Brain pericyte (primary cell): ENCODE measurements at places on chromosomes 11 and 22.

- DNase-seq: no peak
These were observed 238.9 kb downstream of the NTM start for GRCh38 chr11:131609337-131609736.

- no peak for DNase-seq
These were observed 16.3 kb downstream of the AP5B1 start for GRCh38 chr11:65764434-65764833.

DNA sequence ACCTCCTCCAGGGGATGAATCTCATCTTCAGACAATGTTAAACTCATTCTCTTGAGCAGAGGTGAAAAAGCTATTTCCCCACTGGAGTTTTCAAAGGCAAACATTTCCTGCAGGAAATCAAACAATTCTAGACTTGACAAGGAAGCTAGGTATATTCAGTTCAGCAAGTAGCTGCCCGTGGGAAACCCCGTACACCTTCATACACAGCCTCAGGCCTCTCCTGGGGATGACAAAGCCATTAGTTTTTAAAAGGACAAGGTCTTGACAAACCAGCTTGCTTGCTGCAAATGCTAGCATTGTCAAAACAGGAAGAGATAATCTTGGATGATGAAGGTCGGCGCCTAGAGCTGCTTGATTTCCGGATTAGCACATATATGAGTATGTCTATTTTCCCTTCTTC is 1630.8 kb upstream of the TENM4 start:
- DNase-seq: no peak

DNA sequence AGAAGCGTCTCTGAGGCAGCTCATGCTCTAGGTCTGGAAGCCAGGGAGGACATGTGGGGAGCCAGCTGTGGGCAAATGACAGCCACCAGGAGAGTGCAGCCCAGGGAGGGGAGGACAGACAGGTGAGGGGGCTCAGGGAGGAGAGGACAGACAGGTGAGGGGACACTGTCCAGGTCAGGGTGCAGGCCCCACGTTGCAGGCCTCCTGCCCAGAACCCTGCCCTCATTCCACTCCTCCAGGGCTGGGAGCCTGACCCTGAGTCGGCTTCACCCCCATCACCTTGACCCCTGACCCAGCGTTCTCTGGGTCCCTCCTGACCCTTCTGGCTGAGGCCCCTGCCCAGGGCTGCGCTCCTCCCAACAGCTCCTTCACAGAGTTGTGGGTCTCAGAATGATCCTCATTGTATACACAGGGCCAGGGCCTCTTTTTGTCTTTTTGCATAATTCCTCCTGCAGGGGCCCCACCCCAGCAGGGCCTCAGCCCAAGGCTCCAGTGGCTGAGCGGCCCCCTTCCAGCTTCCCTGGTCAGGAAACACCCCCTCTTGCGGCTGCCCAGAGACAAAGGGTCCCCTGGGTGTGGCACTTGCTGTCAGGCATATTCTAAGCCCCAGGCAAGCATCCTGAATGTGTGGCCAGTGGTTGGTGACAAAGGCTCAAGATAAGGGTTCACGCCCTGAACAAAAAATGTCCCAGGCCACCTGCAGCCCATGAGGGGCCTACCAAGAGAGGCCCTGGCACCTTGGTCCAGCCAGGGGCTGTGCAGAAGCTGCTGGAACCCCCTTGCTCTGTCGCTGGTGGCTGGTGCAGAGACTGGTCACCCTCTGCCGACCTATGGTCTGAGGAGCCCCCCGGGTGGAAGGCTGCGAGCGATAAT is 853.0 kb downstream of the BRD1 start:
- DNase-seq: no peak

GRCh38 chr11:77104727-77105126 is 2.1 kb downstream of the OMP start:
- no peak for DNase-seq

DNA sequence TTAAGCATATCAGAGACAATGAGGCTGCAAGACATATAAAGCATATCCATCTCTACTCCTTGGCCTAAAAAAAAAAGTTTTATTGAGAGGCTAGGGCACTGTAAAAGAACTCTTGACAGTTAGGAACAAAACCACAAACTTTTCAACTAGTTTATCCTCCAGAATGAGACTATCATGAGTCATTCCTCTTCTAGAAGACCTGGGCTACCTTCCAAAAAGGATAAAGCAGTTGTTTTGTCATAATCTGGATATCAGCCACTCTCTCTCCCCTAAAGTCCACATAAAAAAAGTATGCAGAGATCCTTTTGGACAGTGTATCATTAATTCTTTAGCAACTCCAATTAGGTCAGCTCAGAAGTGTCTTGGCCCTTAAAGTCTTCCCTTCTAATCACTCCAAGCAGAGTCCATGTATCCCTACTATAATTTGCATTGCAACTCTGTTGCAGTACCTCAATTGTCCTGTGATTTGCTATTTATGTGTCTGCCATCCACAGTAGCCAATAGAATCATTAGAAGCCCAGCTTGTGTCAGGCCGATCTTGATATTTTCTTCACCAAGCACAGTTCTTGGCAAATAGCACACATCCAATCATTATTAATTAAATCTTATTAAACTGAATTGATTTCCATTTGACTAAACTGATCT is 10.4 kb downstream of the OR51T1 start:
- peak; percentile 53 for DNase-seq

- no peak for DNase-seq
These were observed 20.8 kb downstream of the CRKL start for GRCh38 chr22:20937794-20938671.

DNA sequence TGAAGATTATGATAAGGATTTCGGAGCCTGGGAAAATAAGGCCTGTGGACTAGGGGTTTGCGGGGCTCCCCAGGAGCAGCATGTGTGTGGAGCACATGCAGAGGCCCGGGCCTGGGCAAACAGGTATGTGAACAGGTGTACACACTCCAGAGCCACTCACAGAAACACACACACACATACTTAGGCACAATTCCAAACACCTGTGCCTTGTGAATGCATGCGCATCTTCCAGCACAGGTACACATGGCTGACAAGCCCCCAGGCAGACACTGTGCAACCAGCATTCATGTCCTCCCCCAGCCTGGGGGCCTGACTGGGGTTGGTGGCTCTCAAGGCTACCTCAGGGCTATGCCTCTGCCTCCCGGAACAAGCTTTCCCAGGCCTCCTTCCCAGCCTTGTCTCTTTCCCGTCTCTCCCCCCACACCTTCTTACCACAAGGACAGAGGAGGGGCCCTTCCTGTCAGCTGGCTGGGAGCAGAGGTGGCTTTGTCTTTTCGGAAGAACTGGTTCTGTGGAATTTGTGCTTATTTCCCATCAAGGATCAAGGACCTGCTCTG is 2.6 kb upstream of the P2RY6 start:
- no peak for DNase-seq

GRCh38 chr11:69229511-69229910 is 64.4 kb upstream of the MYEOV start:
- no peak for DNase-seq

GRCh38 chr11:555227-555779 is 5.2 kb downstream of the LMNTD2 start:
- DNase-seq: no peak

- no peak for DNase-seq
These were observed 10.3 kb downstream of the APOBEC3A start for GRCh38 chr22:38967451-38968450.

DNA sequence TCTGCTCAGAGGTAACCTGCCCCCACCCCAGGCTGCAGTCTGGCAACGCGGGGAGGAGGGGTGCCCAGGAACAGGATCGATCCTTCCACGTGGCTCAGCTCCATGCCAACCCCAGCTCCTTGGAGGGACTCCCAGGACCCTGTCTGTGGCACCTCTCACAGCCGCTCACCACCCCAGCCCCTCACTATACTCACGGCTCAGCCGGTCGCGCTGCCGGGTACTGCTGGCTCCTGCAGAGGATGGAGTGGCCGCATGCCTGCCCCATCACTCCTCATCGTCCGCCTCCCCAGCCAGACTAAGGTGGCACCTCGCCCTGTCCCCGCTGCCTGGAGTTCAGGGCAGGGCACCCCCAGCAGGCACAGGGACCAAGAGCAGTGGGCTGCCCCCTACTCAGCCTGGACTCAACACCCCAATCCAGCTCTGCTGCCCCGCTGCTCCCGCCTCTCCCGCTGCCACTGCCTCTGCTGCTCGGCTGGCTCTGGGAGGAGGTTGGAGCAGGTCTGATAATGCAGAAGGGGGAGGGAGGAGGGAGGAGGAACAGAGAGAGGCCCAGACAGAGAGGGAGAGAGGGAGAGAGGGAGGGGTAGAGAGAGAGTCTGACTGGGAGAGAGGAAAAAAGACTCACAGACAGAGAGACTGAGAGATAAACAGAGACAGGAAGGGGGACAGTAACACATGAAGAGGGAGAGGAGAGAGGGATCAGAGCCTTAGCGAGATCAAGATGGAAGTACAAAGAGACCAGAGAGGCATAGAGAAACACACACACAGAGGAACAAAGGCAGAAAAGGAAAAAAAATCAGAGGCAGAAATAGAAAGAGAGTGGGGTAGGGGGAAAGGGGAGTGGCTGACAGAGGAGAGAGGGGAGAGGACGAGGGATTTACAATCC is at the start of gene PDE2A:
TSS of gene PDE2A (minus strand) at position 480 of the 886 bp plus-strand sequence. CDS start at position 265, 215 bp downstream.
- no peak for DNase-seq

- no peak for DNase-seq
These were observed 102.1 kb upstream of the IGLL5 start for GRCh38 chr22:22785316-22786065.

- no peak for DNase-seq
These were observed 38.6 kb upstream of the TP53AIP1 start for GRCh38 chr11:128981254-128981653.

GRCh38 chr22:33542153-33542552 is 378.1 kb downstream of the LARGE1 start:
- DNase-seq: no peak

- DNase-seq: no peak
These were observed 19.2 kb upstream of the TMPRSS6 start for GRCh38 chr22:37128555-37129281.

DNA sequence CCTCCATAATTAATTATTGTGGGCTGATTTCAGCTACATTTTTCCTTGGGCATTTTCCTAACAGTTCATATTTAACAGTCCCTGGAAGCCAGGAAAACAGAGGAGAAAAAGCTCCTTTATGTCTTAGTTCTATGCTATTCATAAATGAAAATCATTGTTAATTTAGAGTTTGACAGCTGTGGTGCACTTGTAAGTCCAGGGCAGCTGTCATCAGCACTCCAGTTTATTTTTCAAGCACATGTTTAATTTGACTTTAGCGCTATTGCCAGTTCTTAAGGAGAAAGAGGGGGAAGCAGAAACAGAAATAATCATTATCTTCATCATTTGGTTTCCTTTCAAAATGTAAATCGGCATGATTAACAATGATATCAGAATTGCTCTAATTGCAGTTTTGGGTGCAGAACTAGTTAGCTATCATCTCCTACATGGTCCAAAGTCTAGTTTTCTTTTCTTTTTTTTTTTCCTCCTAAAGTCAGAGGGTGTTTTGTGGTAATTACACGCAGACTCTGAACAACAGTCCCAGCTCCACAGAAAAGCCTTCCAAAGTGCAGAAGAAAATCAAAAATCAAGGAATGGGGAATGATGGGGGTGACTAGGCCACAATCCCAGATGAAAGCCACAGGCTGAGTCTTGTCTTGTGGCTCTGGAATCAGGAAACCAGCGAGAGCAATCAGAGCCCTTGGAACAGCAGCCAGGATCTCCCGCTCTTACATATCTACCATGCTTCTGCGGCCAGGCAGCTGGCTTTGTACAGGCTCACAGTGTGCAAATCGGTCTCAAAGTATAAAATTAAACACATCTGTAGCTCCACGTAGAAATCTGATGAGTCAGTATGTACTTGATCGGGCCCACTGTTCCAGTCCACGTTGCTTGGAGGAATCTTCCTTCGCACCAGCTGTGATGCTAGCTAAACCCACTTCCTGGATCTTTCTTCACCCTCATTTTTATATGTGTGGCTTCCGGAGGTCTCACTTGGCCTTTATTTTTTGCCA is 91.9 kb downstream of the SPON1 start:
- DNase-seq: no peak
